ENCODE measurements at places on chromosomes 1 and 21. TPM values are rescaled to one million over a fixed set of nuclear protein-coding genes. Genes with fewer than 3 reads are reported as not detected.

The CR1 gene
- total RNA-seq = 2.0 TPM

DNA sequence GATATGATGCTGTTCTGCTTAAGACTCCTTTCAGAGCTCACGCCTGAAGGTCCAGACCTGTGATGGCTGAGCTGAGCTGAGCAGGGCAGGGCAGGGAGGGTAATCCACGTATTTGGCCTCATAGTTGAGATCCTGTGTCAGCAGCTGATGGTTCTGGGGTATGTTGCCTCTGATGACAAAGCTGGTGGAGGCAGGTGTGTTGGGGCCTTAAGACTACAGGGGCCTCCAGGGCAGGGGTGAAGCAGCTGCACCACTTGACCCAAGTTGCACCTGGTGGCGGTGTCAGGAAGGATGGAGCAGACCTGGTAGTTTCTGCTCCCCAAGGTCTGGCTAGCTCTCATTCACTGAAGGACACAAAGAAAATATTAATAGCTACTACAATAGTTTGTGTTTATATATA lies 57.0 kb downstream of the FCRL5 start:
- H3K36me3 ChIP-seq = no peaks in the 10 kb centered on the region
- H3K4me1 ChIP-seq = no peaks in the 10 kb centered on the region

The KRTAP13-2 gene
- total RNA-seq = not detected

The SPATA1 gene
- total RNA-seq = 0.16 TPM

The NR1I3 gene
- not detected for total RNA-seq

DNA sequence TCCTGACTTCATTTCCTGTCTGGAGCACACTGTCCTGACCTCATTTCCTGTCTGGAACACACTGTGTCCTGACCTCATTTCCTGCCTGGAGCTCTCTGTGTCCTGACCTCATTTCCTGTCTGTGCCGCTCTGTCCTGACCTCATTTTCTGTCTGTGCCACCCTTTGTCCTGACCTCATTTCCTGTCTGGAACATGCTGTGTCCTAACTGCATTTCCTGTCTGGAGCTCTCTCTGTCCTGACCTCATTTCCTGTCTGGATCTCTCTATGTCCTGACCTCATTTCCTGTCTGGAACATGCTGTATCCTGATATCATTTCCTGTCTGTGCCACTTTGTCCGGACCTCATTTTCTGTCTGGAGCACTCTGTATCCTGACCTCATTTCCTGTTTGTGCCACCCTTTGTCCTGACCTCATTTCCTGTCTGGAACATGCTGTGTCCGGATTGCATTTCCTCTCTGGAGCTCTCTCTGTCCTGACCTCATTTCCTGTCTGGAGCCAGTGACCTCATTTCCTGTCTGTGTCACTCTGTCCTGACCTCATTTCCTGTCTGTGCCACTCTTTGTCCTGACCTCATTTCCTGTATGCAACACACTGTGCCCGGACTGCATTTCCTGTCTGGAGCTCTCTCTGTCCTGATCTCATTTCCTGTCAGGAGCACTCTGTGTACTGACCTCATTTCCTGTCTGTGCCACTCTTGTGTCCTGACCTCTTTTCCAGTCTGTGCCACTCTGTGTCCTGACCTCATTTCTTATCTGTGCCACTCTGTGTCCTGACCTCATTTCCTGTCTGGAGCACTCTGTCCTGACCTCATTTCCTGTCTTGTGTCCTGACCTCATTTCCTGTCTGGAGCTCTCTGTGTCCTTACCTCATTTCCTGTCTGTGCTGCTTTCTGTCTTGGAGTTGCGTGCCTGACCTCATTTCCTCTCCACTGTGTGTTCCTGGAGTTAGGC lies 27.6 kb downstream of the SKI start:
- peaks cover 13% of the 10 kb centered on the region for H3K4me1 ChIP-seq
- DNase-seq = no peak
- no peaks in the 10 kb centered on the region for H3K36me3 ChIP-seq
- peak overlapping the region; percentile 80 for H3K27ac ChIP-seq
- H3K27me3 ChIP-seq = no peaks in the 10 kb centered on the region

GRCh38 chr1:153608742-153609584 lies 4.0 kb downstream of the S100A16 start:
- peak overlapping the region; percentile 98 for H3K27ac ChIP-seq
- H3K4me1 ChIP-seq = peaks cover 16% of the 10 kb centered on the region
- peak overlapping the region; percentile 83 for H3K4me3 ChIP-seq
- peak; percentile 79 for DNase-seq

The GNAT2 gene
- total RNA-seq = not detected

DNA sequence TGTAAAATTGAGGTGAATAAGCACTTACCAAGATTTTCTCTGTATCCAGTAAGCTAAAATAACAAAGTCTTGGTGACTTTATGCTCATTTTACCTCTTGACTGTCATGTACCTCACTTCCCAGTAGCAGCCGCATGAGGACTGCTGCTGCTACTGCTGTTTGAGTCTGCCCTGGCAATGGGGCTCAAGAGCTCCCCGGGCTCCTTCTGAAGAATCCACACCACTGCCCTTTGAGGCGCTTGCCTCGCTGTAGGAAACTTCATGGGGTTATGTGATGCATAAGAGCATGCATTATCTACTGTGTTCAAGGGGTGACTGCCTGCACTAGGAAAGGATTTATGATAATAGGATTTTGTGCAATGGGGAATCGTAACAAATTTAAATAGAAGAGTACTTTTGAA lies 113.5 kb downstream of the NTNG1 start:
- H3K27me3 ChIP-seq = no peaks in the 10 kb centered on the region
- no peak for DNase-seq
- H3K4me3 ChIP-seq = no peak overlapping the region
- no peak overlapping the region for H3K27ac ChIP-seq
- H3K36me3 ChIP-seq = no peaks in the 10 kb centered on the region
- no peaks in the 10 kb centered on the region for H3K4me1 ChIP-seq

DNA sequence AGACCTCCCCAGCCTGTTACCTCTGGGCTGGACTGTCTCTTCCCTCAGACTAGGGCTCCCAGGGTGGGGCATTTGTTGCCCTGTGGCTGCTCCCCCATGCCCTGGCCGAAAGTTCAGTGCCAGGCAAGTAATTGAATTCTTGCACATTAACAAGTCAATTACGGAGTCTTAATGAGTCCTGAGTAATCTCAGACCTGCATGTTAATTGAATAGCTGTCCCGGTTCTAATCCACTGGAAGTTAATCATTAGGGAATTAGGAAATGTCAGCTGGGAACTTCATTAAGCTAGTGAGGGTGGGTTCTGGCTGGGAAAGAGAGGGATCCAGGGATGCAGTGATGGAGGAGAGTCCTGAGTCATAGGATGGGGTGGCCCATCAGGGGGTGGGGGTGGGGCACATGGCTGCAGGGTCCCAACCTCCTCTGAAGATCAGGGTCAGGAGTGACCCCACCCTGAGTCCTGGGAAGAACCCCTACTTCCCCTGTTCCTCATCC lies 47.1 kb upstream of the CSF3R start:
- no peaks in the 10 kb centered on the region for H3K4me1 ChIP-seq
- no peak overlapping the region for H3K27ac ChIP-seq
- H3K36me3 ChIP-seq = no peaks in the 10 kb centered on the region
- no peak for DNase-seq
- H3K4me3 ChIP-seq = no peak overlapping the region
